SJSA1 (cell line): ENCODE measurements at places on chromosomes 2 and 18. TPM values are rescaled to one million over a fixed set of nuclear protein-coding genes. Genes with fewer than 3 reads are reported as not detected.

ALPP gene
- total RNA-seq = 0.45 TPM in 1 of 2 replicates, not detected in the other

NPAS2 gene
- 0.91 and 4.0 TPM in 2 replicates for total RNA-seq

PLB1 gene
- 4.5 and 4.6 TPM in 2 replicates for total RNA-seq

PRADC1 gene
- 42.0 and 45.8 TPM in 2 replicates for total RNA-seq

RGPD8 gene
- total RNA-seq = 1.4 and 5.5 TPM in 2 replicates

IL1R2 gene
- total RNA-seq = 0.16 TPM in 1 of 2 replicates, not detected in the other

ARHGEF33 gene
- not detected in 2 replicates for total RNA-seq

MC2R gene
- total RNA-seq = not detected in 2 replicates

SIGLEC15 gene
- total RNA-seq = 0.06 and 0.68 TPM in 2 replicates

- no peak overlapping the region for H3K27ac ChIP-seq
- H3K27me3 ChIP-seq = peaks cover 4% of the 10 kb centered on the region; the same call in 1 of the 2 replicates
- no peak overlapping the region for H3K4me3 ChIP-seq
- DNase-seq = peak; percentile 28
- no peaks in the 10 kb centered on the region for H3K36me3 ChIP-seq
Observed at GRCh38 chr2:70716131-70716743, 51.8 kb downstream of the ADD2 start.

- H3K27me3 ChIP-seq = no peaks in the 10 kb centered on the region; the same call in 1 of the 2 replicates
- DNase-seq = peak; percentile 30
- no peaks in the 10 kb centered on the region for H3K36me3 ChIP-seq
- no peak overlapping the region for H3K27ac ChIP-seq
- no peaks in the 10 kb centered on the region for H3K4me1 ChIP-seq
- H3K4me3 ChIP-seq = no peak overlapping the region
Observed at GRCh38 chr18:13273800-13274199, 55.2 kb downstream of the LDLRAD4 start.

DNA sequence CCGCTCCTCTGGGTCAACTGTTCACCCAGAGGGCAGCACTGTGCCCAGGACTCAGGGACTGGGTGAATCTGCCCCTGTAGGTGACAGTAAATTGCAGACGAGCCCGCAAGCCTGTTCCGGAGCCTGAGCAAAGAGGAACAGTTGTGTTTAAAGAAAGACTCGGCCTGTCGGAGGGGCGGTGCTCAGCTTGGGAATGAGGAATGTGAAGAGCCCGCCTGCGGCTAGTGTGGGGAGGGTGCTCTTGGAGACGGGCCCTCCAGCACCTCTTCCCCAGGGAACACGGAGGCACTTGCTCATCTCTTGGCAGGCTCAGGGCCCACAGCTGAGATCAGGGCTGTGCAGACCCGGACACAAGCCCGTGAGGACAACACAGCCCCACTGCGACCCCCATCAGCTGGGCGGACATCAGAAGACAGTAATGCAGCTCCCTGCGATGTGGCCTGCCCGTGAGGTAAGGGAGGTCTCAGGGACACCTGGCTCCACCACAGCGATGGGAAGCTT, 299.0 kb downstream of the NDUFA10 start:
- no peak overlapping the region for H3K4me3 ChIP-seq
- no peaks in the 10 kb centered on the region for H3K27me3 ChIP-seq
- no peak for DNase-seq
- H3K4me1 ChIP-seq = no peaks in the 10 kb centered on the region
- H3K36me3 ChIP-seq = no peaks in the 10 kb centered on the region

GRCh38 chr2:12817870-12818269, 101.1 kb downstream of the TRIB2 start:
- H3K27me3 ChIP-seq = no peaks in the 10 kb centered on the region
- no peak overlapping the region for H3K4me3 ChIP-seq
- no peak for DNase-seq

DNA sequence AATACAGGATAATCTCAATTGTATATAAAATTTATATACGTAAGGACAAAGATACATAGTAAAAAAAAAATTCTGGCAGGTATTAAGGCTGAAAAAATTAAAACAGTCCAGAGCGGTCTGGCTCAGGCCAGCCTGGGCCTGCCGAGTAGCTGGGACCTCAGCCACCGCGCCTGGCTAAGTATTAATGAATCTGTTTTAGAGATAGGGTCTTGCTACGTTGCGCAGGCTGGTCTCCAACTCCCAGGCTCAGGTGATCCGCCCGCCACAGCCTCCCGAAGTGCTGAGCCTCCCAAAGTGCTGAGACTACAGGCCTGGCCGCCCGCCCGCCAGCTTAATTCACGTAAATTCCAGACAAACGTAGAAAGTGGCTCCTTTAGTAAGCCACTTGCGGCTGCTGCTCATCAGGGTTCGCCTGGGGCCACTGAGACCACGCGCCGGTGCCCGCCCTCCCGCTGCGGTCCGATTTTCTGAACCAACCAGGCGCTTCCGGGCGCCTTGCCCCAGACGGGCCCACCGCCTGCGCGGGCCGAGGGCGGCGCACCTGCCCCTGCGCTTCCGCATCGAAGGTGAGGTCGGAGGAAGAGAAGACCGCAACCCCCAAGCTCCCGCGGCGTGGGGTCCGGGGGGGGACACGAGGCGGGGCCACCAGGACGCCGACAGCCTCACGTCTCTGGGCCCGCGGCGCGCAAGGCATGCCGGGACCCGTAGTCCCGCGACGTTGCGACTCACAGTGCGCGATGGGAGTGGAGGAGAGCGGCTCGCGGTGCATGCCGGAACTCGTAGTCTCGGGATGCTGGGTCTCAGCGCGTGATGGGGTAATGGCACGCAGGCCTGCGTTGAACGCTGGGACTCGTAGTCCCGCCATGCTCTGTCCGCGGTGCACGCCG, 695 bp upstream of the CTDP1 start:
- peak overlapping the region; percentile 98 for H3K27ac ChIP-seq
- no peaks in the 10 kb centered on the region for H3K27me3 ChIP-seq
- peak overlapping the region; percentile 92 for H3K4me3 ChIP-seq
- peak; percentile 100 for DNase-seq
- peaks cover 21% of the 10 kb centered on the region for H3K36me3 ChIP-seq
- peaks cover 14% of the 10 kb centered on the region for H3K4me1 ChIP-seq

DNA sequence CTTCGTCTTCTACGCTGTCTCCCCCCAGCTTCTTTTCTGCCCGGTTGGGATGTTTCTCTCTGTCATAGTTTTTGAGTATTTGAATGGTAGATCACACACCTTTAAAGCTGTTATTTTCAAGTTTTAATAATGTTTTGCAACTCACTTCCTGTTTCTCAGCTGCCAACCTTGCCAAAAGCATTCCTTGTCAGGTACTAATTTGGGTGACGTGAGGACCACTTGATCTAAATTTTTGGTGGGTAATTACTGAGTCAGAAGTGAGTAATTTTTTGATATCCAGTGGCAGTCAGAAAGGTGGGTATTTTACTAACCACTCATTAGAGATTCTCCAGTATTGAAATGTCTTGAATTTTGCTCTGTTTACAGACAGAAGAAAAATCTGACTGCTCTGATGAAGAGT, 852.4 kb upstream of the FANCL start:
- H3K36me3 ChIP-seq = no peaks in the 10 kb centered on the region
- no peak overlapping the region for H3K4me3 ChIP-seq
- H3K4me1 ChIP-seq = no peaks in the 10 kb centered on the region

GRCh38 chr2:196589419-196589818, 50.1 kb upstream of the CCDC150 start:
- peaks cover 24% of the 10 kb centered on the region for H3K4me1 ChIP-seq
- H3K27ac ChIP-seq = no peak overlapping the region
- no peaks in the 10 kb centered on the region; the same call in 1 of the 2 replicates for H3K27me3 ChIP-seq
- H3K36me3 ChIP-seq = peaks cover 7% of the 10 kb centered on the region; the same call in 1 of the 2 replicates
- DNase-seq = no peak

DNA sequence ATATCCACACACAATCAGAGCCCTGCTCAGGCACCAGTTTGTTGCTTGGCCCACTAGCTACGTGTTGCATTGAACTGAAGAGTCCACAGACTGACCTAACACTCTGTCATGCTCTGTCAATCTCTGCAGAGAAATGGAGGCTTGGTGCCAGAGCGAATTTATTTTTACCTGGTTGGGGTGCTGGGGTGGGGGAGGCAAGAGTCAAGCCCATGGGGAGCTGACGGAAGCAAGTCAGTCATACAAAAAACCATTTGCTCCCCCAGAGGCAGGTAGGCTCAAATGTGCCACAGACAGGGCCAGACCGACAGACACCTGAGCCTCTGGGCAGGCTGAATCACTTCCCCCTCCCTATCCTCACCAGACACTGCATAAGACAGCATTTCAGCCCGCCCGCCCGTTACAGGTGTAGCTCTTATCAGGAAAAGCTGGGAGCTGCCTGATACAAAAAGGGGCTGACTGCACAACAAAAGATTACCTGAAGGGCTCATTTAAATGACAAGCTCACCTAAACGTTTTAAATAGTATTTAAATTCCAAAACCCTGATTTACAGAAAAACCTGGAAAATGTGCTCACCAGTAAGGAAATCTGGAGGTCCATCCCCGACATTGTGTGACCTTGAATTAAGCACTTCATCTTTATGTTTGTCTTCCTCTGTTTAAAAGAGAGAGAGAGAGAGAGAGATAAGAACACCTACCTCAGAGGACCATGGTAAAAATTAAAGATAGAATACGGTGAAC, 2.1 kb upstream of the PCBP1 start:
- H3K4me1 ChIP-seq = peaks cover 14% of the 10 kb centered on the region
- peaks cover 75% of the 10 kb centered on the region for H3K36me3 ChIP-seq
- no peak overlapping the region for H3K27ac ChIP-seq
- H3K4me3 ChIP-seq = no peak overlapping the region

DNA sequence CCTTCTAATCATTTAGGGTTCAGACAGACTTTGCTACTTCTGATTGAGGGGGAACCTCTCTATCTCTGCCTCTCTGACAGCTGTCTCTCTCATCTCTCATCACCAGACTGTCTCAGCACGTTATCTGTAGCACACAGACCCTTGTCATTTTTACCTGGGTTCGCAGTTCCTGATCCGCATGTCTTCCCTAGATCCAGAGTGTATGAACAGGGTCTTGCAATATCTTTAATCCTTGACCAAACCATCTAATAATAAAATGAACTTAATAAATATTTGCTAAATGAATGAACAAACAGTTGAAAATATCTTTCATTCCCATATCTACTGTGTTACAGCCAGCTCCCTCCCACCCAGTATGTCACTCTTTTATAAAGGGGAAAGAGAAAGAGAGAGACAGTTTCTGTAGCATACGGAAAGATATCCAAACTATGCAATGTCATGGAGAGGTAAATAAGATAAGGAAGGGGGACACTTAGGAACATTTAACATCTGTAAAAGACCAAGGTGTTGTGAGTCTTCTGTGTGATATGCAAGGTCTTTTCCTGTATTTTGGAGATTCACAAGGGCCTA, 507.6 kb downstream of the SUCLG1 start:
- H3K27ac ChIP-seq = no peak overlapping the region
- H3K4me3 ChIP-seq = no peak overlapping the region
- no peaks in the 10 kb centered on the region for H3K36me3 ChIP-seq
- no peak for DNase-seq

DNA sequence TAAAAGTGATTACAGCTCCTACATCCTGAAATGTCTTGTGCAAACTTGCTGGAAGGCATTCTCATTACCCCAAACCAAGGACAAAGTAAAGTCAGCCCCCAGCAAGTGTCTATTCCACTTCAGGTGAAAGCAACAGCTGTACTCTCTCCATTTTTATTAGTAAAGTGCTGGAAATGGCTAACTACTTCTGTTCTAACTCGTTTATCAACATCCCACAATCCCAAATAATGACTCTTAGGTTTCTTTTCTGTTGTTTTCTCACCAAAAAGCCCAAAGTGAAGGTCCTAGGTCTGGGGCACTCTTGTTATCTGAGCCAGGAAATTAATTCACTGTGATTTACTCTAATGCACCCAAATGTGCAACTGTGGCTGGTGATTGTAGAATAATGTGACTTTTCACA, 105.7 kb downstream of the LRRC30 start:
- H3K4me3 ChIP-seq = no peak overlapping the region
- no peaks in the 10 kb centered on the region for H3K36me3 ChIP-seq
- no peak overlapping the region for H3K27ac ChIP-seq
- H3K4me1 ChIP-seq = no peaks in the 10 kb centered on the region
- DNase-seq = no peak

- no peaks in the 10 kb centered on the region for H3K36me3 ChIP-seq
- no peak overlapping the region for H3K4me3 ChIP-seq
- H3K27ac ChIP-seq = no peak overlapping the region
- peaks cover 16% of the 10 kb centered on the region for H3K4me1 ChIP-seq
Observed at GRCh38 chr18:3442919-3443318, 7.1 kb upstream of the TGIF1 start.
